ENCODE measurements at places on chromosomes 2 and 18.

DNA sequence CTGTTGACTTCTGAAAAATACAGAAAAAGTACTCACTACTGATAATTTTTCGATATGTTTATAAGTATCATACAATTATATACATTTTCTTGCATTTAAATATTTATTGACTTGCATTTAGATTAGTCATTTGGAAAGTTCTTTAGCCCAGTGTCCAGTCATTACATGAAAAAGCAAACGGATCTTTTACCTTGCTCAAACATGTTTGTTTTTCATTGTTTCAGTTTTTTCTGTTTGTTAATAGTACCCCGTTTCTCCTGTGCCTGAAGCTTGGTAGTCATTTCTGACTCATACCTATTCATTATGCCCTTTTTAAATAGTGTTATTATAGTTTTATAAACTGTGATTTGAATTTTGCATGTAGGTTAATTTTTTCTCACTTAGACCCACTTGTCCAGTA, 28.1 kb downstream of the CEP192 start:
- no peak for DNase-seq

DNA sequence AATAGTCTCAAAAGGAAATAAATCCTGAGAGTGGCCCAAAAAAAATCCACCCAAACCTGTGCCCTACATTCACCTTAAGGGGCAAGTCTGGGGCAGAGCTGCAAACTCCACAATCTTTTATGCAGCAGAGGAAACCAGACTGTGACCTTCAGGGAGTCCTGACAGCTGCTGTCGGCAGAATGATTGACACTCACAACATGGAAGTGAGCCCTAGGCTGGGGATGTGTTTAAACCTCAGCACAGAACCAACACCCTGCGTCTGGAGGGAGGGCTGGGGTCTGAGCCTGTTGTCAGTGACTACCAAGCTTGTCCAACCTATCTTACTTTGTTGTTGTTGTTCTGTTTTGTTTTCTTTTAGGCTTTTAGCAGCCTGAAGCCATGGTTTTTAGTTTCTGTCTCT, 39.6 kb downstream of the CRACDL start:
- DNase-seq, result no peak

- DNase-seq, result no peak
Measured at GRCh38 chr2:110955045-110955444, 165.7 kb upstream of the BCL2L11 start.

GRCh38 chr2:128568106-128568505, 249.4 kb upstream of the HS6ST1 start:
- DNase-seq, result no peak

- no peak for DNase-seq
Measured at GRCh38 chr2:234626566-234627130, 129.8 kb upstream of the ARL4C start.

- peak; percentile 29 for DNase-seq
Measured at GRCh38 chr2:64359171-64359891, 94.6 kb upstream of the LGALSL start.

- DNase-seq, result no peak
Measured at GRCh38 chr2:170567429-170567828, 147.7 kb upstream of the SP5 start.

GRCh38 chr18:62131301-62131909, 55.5 kb downstream of the PIGN start:
- DNase-seq, result peak; percentile 55

DNA sequence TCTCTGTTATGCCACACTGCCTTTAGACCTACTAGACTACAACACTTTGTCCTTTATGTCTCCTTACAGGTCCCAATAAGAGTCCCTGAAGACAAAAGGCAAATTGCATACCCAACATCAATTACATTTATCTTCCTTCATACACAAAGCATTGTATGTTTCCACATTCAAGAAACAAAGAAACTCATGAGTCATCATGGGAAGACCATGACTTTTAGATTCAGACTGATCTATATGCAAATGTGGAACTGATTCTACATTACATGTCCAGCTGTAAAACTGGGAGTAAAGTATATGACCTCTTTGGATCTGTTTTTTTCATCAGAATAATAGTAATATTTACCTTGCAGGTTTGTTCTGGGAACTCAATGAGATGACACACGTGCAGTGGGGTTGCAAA, 25.2 kb upstream of the HNMT start:
- DNase-seq, result no peak

Data from HFF-Myc (cell line).